ENCODE measurements at places on chromosomes 1 and 21.
A peak's percentile ranks its signal among the peaks of the same experiment; 100 is the strongest.

DNA sequence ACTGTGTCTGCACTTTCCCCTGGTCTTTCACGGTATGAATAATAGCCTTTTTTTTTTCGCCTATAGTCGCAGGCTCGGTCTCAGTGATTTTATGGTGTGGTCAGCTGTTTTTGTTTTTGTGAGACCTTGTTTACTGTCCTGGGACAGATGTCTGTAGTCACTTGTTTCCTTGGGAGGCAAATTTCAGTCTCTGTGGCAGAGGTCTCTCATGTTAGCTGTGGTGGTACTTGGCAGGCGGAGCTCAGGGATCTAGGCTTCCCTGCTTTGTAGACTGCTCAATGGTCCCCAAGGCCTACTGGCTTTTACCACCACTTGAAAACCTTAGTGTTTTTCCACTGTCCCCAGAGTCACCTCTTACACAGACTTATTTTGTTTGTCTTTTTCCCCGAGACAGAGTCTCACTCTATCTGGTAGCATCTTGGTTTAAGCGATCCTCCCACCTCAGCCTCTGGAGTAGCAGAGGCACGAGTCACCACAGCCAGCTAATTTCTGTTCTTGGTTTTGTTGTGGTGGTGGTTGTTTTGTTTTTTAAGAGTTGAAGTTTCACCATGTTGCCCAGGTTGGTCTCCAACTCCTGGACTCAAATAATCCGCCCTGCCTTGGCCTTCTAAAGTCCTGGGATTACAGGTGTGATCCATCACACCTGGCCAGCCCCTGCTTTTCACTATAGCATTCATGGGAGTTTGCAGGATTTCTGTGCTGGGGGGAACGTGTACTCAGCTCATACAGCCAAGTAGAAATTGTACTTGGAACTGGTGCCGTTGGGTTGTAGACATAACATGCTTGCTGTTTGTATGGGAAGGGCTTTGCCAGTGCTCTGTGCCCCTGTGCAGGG is 10.3 kb downstream of the RNU1-2 start:
- no peak for DNase-seq

DNA sequence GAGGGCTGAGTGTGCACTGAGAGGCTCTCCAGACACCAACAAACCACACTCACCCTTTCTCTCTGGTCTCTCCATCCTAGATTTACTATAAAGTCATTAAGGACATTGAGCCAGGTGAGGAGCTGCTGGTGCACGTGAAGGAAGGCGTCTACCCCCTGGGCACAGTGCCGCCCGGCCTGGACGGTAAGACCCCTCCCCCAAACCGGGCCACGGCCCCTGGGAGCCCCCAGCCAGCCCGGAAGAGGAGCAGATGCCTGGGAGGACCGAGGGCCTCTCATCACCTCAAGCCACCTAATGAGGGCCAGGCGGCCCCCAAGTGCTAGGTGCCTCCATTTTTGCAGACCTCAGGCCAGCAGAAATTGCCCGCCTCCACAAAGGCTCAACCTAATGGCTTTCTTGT is 58.1 kb upstream of the ARHGEF16 start:
- DNase-seq = no peak

DNA sequence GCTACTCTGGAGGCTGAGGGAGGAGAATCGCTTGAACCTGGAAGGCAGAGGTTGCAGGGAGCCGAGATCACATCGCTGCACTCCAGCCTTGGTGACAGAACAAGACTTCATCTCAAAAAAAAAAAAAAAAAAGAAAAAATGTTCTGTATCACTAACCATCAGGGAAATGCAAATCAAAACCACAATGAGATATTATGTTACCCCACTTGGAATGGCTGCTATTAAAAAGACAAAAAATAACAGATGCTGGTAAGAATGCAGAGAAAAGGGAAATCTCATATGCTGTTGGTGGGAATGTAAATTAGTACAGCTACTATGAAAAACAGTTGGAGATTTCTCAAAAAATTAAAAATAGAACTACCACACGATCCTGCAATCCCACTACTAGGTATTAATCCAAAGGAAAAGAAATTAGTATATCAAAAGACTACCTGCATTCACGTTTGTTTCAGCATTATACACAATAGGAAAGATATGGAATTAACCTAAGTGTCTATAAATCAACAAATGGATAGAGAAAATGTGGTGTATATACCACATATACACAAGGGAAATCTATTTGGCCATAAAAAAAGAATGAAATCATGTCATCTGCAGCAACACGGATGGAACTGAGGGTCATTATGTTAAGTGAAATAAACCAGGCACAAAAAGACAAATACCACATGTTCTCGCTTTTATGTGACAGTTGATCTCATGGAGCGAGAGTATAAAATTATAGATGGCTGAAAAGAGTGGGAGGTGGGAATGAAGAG is 62.6 kb downstream of the ABL2 start:
- no peak for DNase-seq

GRCh38 chr1:164673584-164674214 is 114.7 kb downstream of the PBX1 start:
- no peak for DNase-seq

- no peak for DNase-seq
Observed at GRCh38 chr1:44643721-44644334, 30.5 kb downstream of the TMEM53 start.

- DNase-seq = no peak
Observed at GRCh38 chr1:40884055-40884795, 22.1 kb upstream of the CITED4 start.

- no peak for DNase-seq
Observed at GRCh38 chr1:76929136-76929535, 61.9 kb downstream of the ST6GALNAC5 start.

- no peak for DNase-seq
Observed at GRCh38 chr1:228936881-228937280, 201.6 kb downstream of the RHOU start.

DNA sequence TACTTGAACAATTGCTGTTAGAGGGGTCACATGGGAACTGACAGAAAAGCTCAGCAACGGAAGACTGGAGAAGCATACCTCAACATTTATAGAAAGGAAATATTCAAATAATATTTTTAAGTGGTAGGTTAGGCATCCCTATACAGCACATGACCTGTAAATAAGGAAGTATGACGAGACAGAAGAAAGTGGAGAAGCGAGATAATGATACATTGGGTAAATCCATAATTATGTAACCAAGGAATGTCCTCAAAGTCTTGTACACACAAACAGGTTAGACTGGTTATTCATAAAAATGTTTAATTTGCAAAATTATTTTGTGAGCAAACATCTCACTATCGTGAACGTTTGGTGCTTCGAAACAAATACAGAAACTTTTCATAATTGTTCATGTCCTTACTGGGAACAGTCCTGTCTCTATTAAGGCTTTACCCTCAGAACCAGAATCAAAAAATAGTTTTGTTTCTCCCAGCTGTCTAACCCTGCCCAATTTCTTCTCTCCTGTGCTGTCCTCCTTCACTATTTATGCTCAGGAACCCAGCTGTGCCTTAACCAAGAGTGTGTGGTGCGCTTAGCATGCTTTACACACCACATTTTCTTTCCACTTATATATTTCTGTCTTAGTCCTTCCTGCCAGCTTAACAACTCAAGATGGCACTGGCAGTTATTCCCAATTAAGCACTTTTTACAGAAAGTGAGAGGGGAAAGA is 10.2 kb downstream of the KMO start:
- DNase-seq = no peak

- no peak for DNase-seq
Observed at GRCh38 chr1:24897263-24898151, 32.6 kb downstream of the RUNX3 start.

GRCh38 chr1:183476081-183476480 is 3.8 kb downstream of the SMG7 start:
- DNase-seq = no peak

GRCh38 chr1:89487972-89488371 is 36.7 kb upstream of the LRRC8B start:
- DNase-seq = no peak

DNA sequence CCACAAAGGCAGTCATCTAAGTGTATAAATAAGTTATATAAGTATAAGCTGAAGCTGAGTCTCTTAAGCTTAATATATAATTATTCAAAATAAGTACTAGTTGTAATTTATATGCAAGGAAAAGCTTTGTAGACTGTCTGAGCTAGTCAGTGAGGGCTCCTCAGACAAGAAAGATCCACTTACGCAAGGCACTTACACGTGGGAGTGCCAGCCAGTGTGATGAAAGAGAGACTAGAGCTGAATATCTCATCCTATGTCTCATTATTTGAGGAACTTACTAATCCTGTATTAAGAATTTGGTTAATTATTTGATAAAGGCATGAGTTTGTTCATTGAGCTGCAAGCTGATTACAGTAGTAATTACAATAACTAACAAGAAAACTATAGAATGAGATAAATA is 146.9 kb downstream of the PDE4B start:
- no peak for DNase-seq

DNA sequence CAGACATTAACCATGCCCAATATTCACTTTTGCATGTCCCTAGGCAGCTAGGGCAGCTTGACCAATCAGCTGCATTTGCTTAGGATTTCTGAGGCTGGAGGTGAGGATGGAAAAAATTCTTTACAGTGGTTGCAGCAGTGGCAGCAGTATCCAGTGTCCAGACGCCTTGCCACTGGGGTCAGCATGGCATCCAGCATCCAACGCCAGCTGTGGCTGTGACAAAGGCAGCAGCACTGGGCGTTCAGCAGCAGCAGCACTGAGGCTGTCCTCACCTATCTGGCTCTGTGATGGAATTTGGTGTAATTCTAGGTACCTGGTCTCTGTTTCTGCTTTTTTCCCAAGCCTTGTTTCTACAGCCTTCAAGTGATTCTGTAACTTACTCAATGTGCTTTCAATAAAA is 15.5 kb downstream of the RHBDL2 start:
- no peak for DNase-seq

DNA sequence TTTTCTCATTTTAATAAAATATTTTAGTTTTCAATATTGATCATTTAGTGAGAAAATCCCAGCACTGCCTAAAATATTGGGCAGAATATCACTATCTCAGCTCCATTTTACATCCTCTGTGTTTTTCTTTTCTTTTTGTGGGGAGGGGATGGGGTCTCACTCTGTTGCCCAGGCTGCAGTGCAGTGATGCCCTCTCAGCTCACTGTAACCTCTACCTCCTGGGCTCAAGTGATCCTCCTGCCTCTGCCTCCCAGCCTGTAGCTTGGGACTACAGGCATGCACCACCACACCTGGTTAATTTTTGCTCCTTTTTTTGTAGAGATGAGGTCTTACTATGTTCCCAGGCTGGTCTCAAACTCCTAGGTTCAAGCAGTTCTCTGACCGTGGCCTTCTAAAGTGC is 76.1 kb downstream of the SLC25A24 start:
- no peak for DNase-seq

DNA sequence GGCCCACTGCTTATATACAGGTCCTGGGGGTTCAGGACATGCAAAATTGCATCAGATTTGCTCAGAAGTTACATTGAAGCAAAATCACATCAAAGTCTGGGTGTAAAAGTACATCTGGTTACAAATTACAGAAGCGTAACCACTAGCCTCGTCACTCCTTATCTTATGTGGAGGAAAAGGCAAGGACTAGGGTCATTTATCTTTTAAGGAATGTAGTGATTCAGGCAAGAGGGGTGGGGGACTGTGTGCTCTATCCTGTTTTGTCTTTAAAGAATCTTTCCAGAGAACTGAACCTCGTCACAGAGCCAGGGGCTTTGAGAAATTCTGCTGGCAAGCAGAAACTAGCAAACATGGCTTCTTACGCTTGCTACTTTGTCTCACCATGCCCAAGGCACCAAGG is 61.1 kb upstream of the RAB4A start:
- no peak for DNase-seq

DNA sequence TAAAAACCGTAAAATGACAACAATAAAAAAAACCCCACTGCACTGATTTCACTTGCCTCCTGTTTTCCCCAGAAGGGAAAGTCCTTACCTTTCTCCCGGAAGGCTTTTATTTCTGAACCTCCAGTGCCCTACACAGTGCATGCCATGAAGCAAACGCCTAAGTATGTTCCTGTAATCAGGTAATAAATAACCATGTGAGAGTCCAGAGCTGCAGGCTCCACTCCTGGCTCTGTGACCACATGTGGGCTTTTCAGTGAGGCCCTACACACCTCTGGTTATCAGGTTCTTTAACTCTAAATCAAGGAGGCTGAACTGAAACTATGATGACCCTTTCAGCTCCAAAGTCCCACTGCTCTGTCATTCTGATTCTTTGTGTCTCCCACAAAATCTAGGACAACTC is 20.8 kb upstream of the NR5A2 start:
- no peak for DNase-seq

GRCh38 chr1:223320959-223321358 is 43.0 kb downstream of the SUSD4 start:
- no peak for DNase-seq

GRCh38 chr1:244896550-244896949 is 32.2 kb upstream of the HNRNPU start:
- no peak for DNase-seq

DNA sequence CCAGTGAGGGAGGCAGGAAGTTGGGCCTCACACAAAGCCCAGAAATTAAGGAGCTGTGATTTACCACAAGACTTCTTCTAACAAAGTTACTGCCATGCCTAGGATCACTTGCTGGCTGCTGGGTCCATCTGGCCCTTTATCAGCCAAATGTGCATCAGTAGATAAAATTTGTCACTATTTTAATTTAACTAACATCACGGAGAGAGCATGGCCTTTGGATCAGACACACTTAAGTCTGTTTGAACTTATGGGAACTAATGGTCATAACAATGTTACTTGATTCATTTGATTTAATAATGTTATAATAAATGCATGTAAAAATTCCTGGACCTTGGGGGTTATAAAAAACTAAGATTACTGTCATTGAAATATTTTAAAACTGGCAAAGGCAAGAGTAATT is 67.2 kb upstream of the CCDC190 start:
- DNase-seq = no peak

- DNase-seq = no peak
Observed at GRCh38 chr1:25500694-25501093, 42.7 kb upstream of the LDLRAP1 start.

- peak; percentile 12 for DNase-seq
Observed at GRCh38 chr1:91997607-91998195, 32.1 kb upstream of the EPHX4 start.
